ENCODE measurements at places on chromosomes 13 and 19.
A peak's percentile ranks its signal among the peaks of the same experiment; 100 is the strongest.

GRCh38 chr13:37340901-37341670 is 235.6 kb upstream of the CSNK1A1L start:
- DNase-seq, result no peak

DNA sequence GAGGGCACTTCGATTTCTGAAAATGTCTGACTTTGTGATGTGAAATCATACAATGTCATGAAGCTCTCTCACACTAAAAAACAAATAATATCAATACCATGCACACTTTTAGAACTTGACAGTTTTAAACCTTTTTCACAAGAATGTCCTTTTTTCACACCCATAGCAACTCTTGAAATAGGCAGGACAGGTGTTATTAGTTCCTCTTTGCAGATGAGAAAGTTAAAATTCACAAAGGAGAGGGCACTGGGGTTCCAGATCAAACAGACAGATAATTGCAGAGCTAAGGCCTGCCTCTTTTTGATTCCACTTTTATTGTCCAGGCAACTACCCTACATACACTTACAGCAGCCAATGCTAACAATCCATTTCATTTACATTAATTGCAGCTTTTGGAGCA is 142.8 kb downstream of the KLF12 start:
- peak; percentile 70 for DNase-seq

DNA sequence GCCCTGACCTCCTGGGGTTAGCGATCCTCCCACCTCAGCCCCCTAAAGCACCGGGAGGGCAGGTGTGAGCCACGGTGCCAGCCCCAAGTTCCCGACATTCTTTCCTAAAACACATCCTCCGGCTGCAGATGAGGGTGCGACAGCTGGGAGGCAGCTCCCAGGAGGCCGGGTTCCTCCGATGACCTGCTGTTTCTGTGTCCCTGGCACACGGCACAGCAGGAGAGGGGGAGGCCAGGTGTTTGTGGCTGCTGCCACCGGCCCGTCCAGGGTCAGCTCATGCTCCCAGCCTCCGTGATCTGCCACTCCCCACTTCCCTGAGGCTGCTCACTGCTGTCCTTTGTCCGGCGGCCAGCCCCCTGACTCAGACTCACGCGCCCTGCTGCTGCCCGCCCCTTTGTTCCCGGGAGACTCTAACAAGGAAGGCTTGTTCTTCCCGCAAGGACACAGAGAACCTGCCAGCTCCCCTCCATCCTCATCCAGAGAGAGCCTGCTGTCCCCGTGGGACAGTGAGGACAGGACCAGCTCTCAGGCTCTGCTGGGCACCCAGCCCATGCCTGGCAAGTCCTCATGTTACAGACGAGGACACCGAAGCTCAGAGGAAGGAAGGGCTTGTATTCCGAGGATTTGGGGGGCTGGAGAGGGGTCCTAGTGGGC is 10.6 kb upstream of the MADCAM1 start:
- peak; percentile 61 for DNase-seq

GRCh38 chr13:112141643-112142400 is 74.9 kb downstream of the SOX1 start:
- no peak for DNase-seq

DNA sequence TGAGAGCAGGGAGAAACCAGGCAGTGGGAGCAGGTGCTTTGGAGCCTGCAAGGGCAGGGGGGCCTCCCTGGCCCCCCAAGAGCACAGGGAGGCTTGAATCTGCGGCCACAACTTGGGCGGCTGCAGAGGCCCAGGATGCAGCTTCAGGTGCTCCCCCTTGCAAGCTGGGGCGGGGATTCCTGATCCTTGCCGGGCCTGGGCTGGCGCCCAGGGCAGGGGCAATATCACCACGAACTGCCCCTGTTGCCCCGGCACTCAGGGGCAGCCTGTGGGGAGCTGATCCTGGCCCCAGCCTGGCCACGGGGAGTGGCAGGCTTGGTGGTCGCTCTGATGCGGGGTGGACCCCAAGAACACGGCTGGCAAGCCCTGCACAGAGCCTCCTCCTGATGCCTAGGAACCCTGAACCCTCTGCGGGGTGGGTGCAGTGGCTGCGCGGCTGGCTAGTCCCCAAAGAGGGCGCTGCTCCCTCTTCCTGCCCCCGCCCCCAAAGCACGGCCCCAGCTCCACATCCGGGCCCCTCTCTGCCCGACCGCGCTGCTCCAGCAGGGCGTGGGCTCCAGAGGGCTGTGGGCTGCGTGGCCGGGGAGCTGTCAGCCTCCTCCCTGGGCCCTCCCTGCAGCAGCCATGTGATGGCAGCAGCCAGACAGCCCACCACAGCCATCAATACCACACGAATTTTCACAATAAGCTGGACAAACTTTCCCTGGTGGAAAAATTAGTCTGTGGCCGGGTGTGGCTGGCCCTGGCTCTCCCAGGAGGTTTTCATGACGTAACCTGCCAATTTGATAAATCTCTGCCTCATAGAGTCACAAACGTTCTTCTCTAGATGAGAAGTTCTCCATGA is 21.0 kb downstream of the TNFSF9 start:
- DNase-seq, result no peak

GRCh38 chr19:39677961-39678889 is 22.5 kb downstream of the LGALS16 start:
- DNase-seq, result no peak

GRCh38 chr19:55266840-55267239 is 8.0 kb upstream of the PPP6R1 start:
- no peak for DNase-seq

DNA sequence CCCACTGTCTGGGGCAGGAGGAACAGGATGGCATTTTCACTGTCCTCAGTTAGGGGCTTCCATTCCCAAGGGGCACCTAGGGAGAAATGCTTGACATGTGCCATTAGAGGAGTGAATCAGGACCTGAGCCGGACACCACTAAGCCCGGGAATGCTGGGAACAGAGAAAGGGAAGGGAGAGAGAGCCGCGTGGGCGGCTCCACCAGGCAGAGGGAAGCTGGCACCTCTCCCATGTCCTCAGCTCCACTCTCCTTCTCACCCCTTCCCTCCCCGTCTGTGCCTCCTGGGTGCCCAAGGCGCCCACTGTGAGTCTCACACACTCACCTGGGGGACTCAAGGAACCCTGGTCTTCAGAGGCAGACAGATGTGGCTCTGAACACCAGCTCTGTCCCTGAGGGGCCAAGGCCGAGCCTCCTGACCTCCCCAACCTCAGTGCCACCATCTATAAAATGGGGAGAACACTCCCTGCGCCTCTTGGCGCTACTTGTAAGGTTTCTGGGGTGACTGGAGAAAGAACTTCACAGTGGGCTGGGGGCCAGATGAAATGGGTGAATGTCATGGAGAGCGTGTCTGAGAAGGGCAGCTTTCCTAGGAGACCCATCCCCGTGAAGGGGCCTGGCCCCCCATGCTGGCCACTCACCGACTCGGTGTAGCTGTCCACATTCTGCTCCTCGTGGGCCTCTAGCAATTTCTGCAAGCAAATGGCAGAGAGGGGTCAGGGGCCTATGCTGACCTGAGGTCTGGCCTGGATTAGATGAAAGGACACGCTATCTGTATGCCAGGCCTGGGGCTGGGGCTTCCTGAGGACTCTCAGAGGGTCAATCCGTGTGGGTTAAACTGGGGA is 5.3 kb upstream of the KPTN start:
- DNase-seq, result no peak

DNA sequence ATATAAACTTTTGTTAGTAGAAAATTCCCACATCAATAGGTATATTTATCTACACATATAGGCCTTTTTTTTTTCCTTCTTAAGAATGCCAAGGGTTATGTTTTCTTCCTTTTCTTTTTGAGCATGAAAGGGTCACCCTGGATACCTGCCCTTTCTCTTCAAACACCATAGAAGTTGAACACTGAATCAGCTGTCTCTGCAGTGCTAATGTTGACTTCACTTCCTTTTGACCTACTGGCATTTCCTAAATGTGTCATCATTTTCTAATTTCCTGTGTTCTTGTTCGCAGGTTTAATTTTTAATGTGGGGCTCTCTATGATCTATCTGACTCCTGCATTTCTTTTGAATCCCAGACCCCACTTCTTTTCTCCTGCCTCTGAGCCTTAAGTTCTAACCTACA is 532.0 kb downstream of the GPC6 start:
- DNase-seq, result no peak

- DNase-seq, result no peak
Observed at GRCh38 chr13:40389081-40389641, 277.3 kb downstream of the FOXO1 start.

GRCh38 chr13:85013006-85013405 is 786.2 kb downstream of the SLITRK6 start:
- DNase-seq, result no peak

GRCh38 chr19:44671400-44671799 is at the start of gene CEACAM19:
CEACAM19 (plus strand) TSS chr19:44671482; CDS start chr19:44671932, 450 bp downstream.
- no peak for DNase-seq

GRCh38 chr19:664913-665443 is 2.0 kb upstream of the RNF126 start:
- peak; percentile 62 for DNase-seq

DNA sequence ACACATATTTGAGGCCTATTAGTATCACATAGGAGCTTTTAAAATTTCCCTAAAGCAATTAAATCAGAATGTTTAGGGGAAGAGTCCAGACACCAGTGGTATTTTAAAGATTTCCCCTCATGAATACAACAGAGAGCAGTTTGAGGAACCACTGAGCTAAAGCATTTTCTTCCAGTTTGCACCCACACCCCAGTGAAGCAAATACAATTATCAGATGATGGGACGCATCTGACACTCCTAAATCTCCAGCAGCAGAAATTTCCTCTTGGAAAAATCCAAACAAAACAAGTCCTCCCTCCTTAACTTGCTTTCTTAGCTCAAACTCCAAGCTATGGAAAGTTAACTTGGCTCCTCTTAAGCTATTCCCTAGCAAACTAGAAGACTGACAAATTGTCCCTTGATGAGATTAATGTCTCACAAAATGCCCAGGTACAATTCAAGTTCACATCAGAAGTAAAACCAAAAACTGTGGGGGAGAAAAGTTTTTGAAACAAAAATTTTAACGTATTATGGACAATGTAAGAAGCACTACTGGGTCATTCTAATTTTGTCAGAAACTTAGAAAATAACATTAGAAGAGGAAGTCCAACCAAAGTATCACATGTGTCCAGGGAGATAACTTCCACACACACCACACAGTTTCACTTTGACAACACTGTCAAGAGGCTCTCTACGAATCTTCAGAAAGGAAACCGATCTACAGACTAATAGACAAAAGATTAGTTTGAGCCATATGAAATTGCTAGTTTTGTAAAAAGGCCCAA is 74.1 kb downstream of the ABCC4 start:
- DNase-seq, result no peak

DNA sequence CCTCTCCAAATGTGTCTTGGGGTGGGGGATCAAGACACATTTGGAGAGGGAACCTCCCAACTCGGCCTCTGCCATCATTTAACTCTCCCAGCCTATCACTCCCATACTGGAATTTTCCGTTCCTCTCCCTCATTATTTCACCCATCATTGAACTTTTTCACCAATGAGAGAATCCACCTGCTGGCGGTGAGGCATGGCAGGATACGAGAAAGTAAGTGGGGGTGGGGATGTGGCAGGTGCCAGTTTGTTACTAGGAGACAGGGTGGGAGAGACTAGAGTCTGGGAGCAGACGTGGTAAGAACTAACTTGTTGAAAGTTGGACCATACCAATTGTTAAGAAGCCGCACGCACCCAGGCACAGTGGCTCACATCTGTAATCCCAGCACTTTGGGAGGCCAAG is 6.9 kb downstream of the GIPR start:
- DNase-seq, result no peak

DNA sequence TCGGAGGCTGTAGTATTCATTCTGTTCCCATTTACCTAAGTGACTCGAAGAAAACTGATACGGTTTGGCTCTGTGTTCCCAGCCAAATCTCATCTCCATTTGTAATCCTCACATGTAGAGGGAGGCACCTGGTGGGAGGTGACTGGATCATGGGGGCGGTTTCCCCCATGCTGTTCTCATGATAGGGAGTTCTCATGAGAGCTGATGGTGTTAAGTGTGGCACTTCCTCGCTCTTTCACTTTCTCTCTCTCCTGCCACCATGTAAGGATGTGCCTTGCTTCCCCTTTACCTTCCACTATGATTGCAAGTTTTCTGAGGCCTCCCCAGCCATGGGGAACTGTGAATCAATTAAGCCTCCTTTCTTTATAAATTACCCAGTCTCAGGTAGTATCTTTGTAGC is 23.5 kb downstream of the SLAIN1 start:
- no peak for DNase-seq

DNA sequence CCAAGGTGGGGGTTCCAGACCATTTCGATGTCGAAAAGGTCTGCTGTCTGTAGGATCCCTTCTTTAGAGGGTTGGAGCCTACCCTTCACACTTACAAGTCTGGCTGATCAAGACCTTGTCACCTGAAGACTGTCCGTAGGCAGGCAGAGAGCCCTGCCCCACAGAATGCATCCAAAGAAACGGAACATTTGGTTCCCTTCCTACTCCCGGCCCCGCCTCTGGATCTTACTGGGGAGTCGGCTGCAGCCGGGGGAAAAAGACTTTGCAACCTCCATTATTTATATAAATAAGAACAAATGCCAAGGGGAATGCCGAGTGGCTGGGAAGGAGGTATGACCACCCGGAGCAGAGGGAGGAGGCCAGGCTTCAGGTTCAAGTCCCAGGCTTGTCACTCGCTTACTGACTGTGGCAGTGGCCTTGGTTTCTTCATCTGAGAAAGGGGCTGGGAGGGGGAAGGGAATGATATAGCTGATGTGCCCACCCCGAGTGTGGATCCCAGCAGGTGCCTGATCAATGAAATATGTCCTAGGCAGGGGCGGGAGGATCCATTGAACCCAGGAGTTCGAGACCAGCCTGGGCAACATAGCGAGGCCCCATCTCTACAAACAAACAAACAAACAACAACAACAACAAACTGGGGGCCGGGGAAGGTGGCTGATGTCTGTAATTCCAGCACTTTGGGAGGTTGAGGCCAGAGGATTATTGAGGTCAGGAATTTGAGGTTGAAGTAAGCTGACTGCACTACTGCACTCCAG is 48.7 kb downstream of the RFX2 start:
- DNase-seq, result no peak

Measured in NCI-H1417 treated with DMSO at 0.1 percent for 48 hours (cell line).